Activated CD4-positive, alpha-beta memory T cell treated with anti-CD3 and anti-CD28 coated beads for 36 hours (primary cell): ENCODE measurements at places on chromosomes 5 and 9. TPM values are rescaled to one million over a fixed set of nuclear protein-coding genes. Genes with fewer than 3 reads are reported as not detected.

DNA sequence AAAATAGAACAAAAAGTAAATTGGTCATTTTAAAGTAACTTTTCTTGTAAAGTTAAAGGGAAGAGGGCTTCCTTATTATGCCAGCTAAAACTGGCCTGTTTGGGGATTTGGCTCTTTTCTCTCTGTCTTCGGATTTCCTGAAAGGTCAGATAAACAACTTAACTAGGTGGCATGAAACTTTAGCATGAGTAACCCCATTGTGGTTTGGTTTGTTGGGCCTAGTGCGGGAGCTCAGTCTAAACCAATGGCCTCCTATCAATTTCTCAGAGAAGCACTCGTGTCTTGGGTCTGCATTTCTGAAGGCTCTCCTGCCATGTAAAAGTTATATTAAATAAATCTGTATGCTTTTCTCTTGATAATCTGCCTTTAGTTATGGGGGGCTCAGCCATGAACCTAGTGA, 48.5 kb upstream of the ANKH start:
- DNase-seq = no peak

Gene FOXD4L5
- total RNA-seq = 0.07 TPM

DNA sequence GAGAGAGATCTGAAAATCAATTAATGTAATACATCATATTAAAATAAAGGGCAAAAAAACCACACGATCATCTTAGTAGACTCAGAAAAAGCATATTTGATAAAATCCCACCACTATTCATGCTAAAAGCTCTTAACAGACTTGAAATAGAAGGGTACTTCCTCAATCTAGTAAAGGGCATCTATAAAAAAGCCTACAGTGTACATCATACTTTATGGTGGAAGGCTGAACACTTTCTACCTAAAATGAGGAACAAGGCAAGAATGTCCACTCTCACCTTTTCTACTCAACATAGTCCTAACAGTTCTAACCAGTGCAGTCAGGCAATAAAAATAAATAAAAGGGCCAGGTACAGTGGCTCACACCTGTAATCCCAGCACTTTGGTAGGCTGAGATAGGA, 38.9 kb downstream of the POLK start:
- DNase-seq = no peak

DNA sequence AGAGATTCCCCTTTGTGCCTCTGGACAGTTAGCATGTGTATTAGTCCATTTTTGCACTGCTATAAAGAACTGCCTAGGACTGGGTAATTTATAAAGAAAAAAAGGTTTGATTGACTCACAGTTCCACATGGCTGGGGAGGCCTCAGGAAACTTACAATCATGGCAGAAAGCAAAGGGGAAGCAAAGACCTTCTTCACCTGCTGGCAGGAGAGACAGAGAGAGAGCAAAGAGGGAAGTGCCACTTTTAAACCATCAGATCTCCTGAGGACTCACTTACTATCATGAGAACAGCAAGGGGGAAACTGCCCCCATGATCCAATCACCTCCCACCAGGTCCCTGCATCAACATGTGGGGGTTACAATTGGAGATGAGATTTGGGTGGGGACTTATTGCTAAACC, 6.0 kb downstream of the CFAP90 start:
- no peak for DNase-seq

DNA sequence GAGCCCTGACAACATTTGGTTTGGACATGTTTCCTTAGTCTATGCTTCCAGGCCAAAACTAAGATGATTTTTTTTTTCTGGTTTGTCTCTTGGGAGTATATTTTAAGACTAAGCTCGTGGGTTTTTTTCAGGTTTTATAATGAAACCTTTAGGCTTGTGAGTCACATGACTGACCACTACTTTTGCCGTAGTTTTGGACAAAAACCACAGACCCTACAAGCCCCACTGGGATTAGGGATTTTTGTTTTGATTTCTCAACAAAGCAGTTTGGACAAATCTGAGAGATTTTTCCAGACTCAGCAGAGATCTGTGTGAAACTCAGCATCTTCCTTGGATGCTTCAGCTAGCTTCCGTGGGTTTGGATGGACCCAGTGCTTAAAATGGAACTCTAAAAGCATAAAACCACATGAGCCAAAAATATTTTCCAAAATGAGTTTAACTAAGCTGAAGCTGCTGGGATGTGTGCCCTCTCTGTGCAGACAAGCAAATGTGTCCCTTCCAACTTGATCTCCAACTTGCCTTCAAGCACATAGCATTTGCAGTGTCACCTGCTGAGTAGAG, 70.3 kb upstream of the SMIM15 start:
- no peak for DNase-seq

Gene DND1
- 2.5 TPM for total RNA-seq

GRCh38 chr5:1442222-1443145, 2.8 kb downstream of the SLC6A3 start:
- no peak for DNase-seq

Gene ANXA1
- 67.9 TPM for total RNA-seq

- no peak for DNase-seq
Measured at GRCh38 chr5:86970361-86970760, 297.3 kb upstream of the RASA1 start.
